ENCODE measurements at places on chromosomes 1 and 21.
A peak's percentile ranks its signal among the peaks of the same experiment; 100 is the strongest.

DNA sequence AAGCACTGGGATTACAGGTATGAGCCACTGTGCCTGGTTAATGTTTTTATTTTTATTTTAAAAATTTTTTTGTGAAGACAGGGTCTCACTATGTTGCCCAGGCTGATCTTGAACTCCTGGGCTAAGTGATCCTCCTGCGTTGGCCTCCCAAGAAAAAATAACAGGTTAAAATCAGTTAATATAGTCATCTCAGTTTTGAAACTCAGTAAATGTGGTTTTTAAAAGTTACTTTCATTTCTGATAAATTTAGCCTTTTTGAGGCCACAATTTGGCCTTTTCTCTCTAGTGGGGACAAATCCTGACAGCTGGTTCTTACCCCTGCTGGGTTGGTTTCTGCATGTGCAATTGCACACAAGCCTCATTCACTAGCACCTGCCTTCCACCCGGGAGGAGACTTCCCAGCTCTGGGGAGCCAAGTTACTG, 13.3 kb downstream of the PMF1 start:
- DNase-seq = no peak

- no peak for DNase-seq
Measured at GRCh38 chr21:33650230-33650629, 7.9 kb downstream of the ITSN1 start.

DNA sequence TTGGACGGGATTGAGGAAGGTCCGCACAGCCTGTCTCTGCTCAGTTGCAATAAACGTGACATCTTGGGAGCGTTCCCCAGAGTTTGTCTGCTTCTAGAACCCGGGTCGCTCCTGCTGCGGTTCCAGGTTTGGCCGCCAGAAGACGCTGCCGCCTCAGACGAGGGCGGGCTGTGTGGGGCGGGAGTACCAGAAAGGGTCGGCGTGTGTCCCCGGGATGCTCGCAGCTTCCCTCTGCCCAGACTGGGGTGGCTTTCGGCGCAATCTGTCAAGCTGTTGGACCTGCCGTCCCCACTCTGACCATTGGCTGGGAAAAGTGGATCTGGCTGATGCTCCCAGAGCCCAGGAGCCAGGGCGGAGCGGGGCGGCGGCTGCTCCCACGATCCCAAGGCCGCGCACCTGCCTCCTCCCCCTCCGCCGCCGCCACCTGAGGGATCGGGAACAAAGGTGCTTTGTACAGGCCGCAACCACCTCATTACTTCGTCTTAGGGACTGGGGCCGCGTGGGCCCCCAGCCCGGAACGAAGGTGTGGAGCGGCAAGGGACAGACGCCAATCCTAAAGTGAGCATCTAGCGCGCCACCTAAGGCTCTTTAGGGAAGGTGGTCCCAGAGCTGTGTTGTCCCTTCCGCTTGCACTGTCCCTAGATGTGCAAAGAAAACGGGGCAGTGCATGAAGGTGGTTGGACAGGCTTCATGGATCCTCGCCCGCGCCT, 683 bp upstream of the EFNA4 start:
- no peak for DNase-seq

GRCh38 chr21:31358158-31358557, 14.1 kb upstream of the TIAM1 start:
- DNase-seq = no peak

- DNase-seq = no peak
Measured at GRCh38 chr1:247456021-247456420, 1.9 kb downstream of the OR2B11 start.

GRCh38 chr1:58919959-58920321, 136.1 kb upstream of the JUN start:
- DNase-seq = no peak

- DNase-seq = peak; percentile 61
Measured at GRCh38 chr1:192951691-192952460, 107.3 kb downstream of the UCHL5 start.

DNA sequence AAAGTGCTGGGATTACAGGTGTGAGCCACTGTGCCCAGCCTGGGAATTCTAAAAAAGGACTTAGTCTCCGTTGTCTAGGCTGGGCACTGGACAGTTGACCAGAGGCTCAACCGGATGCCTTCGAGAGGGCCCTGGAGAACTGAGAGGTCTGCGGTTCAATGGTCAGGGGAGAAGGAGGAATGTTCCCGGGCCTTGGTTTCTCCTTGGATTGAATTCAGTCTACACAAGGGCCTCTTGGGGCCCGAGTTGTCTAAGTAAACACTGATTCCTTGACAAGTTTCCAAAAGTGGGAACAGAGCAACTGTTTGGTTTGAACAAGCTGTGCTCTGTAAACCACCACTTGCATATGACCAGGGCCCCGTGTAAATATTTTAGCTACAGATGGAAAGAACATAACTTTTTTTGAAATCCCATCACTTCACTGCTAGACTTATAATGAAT, 29.1 kb upstream of the CAPZB start:
- no peak for DNase-seq

GRCh38 chr1:174160109-174160473, 771 bp downstream of the RABGAP1L start:
- no peak for DNase-seq

GRCh38 chr21:25890001-25890400, 155.2 kb downstream of the GABPA start:
- no peak for DNase-seq

DNA sequence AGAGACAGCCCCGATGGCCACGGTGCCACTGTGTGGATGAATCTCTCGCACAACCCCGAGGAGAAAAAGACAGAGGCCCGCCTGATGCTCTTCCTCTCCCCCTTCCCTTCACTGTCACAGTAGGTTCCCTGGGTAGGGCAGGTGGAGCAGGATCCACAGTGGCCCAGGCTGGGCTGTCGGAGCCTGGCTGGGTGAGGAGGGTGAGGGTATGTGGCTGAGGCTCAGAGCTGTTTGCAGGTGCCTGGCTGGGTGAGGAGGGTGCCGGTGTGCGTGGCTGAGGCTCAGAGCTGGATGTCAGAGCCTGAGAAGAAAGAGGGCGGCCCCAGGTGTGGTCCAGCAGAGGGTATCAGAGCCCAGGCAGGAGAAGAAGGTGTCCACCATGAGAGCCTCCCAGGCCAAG, 2.7 kb downstream of the CFAP74 start:
- no peak for DNase-seq

GRCh38 chr1:29431138-29431537, 194.8 kb downstream of the PTPRU start:
- DNase-seq = no peak

GRCh38 chr21:43209575-43210453, 41.0 kb downstream of the CRYAA start:
- DNase-seq = peak; percentile 75

GRCh38 chr1:206867716-206868115, 2.3 kb downstream of the IL20 start:
- DNase-seq = no peak

GRCh38 chr21:15893902-15894301, 164.1 kb downstream of the USP25 start:
- no peak for DNase-seq

DNA sequence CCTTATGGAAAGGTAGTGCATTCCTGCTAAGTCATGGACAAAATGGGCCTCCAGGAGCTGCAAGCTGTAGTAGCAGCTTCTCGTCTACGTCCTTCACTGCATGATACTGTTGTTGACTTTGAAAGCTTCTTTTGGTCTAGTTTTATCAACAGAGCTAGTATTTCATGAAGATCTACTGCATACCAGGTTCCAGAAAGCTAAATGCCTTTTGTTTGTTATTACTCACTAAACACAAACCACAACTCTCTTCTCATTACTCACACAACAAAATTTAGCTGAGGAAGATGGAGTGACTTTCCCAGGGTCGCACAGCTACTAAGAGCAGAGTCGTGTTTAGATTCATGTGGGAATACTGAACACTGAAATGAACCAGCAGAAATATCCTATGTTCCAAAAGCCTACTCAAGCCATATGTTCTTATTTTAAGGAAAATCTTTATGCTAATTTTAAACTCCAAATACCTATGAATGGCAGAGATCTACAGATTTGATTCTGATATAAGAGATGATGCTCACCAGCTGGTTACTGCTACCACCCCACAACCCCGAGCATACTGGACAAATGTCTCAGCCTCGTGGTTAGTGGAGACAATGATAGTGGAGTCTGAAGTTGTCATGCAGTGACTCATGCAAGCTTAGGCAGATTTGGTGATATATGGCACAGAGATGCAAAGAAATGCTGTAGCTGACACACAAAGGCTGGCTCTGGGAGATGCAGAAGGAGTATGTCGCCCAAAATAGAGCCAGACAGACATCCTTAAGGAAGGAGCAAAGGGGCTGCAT, 20.6 kb downstream of the PGBD2 start:
- DNase-seq = no peak

GRCh38 chr1:29687166-29687565, 450.8 kb downstream of the PTPRU start:
- DNase-seq = no peak

GRCh38 chr21:45893740-45894449, 87.7 kb upstream of the COL6A1 start:
- DNase-seq = no peak

DNA sequence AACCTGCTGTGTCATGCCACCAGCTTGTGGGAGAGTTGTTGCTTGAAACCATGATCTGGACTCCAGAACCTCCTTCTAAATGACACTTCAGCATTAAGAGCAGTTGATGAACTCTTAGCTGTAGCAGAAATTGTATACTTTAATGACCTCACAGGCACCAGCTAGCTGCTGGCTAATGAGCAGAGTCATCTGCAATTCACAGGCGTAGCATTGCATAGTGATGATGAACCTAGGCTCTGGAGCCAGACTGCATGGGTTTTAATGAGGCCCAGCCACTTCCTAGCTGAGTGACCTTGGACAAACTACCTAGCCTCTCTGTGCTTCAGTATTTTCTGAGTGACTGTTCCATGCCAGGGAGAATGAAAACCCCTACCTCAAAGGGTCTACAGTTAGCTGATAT, 407.1 kb downstream of the LMO4 start:
- DNase-seq = no peak

- DNase-seq = no peak
Measured at GRCh38 chr21:42032968-42033367, 22.8 kb upstream of the ZBTB21 start.

- DNase-seq = no peak
Measured at GRCh38 chr1:9439074-9439761, 100.0 kb upstream of the SLC25A33 start.

- DNase-seq = no peak
Measured at GRCh38 chr21:27145134-27145798, 178.4 kb upstream of the ADAMTS5 start.

GRCh38 chr21:37848721-37849490, 67.4 kb downstream of the KCNJ6 start:
- no peak for DNase-seq

DNA sequence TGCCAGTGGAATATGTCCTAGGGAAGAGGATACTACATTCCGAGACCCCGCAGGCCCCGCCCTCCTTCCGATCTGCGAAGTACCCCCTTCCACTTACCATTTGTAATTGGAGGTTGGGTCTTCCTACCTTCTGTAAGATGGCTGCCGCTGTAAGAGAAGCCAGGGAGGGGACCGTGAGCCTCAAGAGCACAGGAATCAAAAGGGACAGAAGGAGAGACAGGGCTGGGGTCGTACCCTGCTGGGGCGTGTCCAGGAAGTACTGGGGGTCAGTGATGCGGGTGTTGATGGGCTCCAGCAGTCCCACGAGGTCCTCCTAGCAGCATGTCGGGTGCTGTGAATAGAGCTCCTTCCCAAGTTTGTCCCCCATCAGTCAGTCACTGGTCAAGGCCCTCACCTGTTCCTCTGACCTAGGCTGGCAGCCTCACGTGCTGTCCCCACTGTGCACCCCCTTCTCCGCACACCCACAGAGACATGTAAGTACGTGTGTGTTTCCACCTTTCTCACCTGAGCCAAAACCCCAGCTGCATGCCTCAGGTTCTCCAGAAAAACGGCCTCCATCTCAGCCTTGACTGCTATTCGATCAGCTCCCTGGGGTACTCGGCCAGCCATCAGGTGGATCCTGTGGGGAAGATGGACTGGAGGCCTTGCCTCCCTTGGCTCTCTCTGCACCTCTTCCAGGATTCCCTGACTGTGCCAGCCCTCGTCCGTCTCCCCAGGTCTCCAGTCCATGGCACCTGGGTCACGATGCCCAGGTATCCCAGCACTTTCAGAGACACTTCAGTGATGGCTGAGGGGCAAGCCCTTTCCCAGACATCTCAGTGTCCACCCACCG, 1.8 kb downstream of the HYI start:
- DNase-seq = no peak

DNA sequence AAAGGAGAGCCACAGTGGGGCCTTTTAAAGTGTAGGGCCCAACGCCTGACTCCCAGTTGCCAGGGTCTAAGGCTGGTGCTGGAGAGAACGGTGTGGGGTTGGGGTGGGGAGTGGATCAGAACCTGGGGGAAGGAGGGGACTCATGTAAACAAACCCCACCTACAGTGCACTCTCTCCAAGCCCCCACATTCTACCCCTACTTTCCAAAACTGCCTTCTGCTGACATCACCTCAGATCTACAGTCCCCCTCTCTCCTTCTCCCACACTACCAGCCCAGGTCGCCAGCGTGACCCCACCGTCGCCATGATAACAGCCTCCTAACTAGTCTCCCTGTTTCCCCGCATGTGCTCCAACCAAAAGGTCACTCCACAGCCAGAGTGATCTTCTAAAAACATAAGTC, 26.6 kb downstream of the TNNT2 start:
- no peak for DNase-seq

GRCh38 chr1:15154480-15155036, 1.0 kb downstream of the TMEM51 start:
- DNase-seq = no peak

- no peak for DNase-seq
Measured at GRCh38 chr1:212559929-212560328, 48.6 kb upstream of the ATF3 start.

GRCh38 chr1:86226204-86226603, 69.6 kb upstream of the COL24A1 start:
- no peak for DNase-seq

DNA sequence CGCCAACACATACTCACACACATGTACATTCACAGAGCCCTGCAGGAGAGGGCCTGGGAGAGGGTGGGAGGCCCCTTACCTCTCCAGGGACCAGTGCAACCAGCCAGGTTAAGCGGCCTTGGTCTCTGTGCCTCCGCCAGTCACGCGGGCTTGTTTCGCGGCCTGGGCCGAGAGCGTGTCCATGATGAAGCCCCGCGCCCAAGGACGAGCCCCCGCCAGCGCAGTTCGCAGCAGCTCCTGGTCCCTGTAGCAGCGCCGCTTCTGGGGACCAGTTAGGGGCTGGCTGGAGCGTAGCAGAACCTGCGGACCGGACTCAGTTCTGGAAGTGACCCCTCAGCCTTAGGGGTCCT, 7.3 kb upstream of the FAM167B start:
- DNase-seq = no peak

- no peak for DNase-seq
Measured at GRCh38 chr1:56824271-56824670, 5.1 kb upstream of the FYB2 start.
